ENCODE measurements at places on chromosomes 4 and X.

DNA sequence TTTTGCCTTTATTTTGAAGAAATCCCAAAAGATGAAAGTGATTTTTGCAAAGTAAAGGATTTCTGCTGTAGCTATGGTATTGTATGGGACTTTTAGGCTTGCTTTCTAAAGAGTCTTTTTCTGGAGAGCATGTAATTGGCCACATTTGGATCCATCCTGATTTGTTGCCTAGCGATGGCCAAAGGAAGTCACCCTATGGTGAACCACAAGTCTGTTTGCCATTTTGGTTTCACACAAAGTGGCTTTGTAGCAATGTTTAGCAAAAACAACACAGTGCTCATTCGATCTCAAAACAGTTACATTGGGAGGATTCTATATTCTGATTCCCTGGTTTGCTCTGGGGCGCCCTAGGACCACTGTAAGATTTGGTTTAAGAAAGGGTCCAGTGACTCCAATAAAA lies 44.1 kb upstream of the INTS6L start:
- DNase-seq: no peak

- no peak for DNase-seq
These were observed 714.2 kb upstream of the LCORL start for GRCh38 chr4:18735740-18736268.

DNA sequence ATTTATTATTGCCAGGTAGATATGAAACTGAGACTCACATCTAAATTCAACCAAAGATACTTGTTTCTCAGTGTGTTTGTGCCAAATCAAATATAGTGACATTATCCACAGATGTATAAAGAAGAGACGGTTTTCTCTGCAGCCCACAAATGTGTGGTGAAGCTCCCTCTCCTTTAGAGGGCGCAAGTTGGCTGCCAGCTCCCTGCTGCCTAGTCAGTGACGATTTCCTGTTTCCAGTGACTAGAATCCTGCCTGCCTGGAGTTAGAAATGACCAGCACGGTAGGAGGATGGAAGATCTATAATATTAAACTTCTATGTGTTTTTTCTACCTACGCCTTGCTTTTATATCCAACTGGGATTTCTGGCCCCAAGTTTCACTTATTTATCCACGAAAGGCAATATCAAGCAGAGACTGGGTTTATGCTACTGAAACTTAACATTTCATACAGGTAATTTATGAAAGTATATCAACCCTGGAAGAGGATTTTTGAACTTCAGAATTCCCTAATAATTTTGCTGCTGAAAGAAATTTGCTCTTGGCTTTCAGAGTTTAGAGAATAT lies 1793.7 kb upstream of the TENM3 start:
- no peak for DNase-seq

- DNase-seq: no peak
These were observed 52.6 kb upstream of the RBPJ start for GRCh38 chr4:26268246-26268645.

GRCh38 chrX:66076801-66077200 lies 36.9 kb upstream of the VSIG4 start:
- no peak for DNase-seq

GRCh38 chr4:182074810-182075209 lies 168.4 kb upstream of the TENM3 start:
- DNase-seq: no peak

DNA sequence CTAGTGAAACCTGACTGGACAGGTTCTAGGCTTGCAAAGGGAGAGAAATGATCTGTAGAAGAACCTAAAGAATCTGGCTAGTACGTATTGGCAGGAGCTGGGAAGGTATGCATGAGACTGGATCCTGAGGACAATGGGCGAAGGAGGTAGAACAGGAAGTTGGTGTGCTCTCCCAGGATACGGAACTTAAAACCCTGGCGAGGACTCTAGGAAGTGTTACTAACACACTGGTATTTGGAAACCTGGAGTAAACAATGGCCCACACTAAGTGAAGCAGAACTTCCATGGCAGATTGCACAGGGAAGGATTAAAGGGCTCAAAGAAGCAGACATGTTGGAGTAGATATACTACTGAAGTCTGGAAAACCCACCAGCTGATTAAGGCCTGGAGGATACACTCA lies 9.1 kb downstream of the SYN1 start:
- no peak for DNase-seq

GRCh38 chr4:105992641-105993305 lies 97.5 kb downstream of the NPNT start:
- no peak for DNase-seq

DNA sequence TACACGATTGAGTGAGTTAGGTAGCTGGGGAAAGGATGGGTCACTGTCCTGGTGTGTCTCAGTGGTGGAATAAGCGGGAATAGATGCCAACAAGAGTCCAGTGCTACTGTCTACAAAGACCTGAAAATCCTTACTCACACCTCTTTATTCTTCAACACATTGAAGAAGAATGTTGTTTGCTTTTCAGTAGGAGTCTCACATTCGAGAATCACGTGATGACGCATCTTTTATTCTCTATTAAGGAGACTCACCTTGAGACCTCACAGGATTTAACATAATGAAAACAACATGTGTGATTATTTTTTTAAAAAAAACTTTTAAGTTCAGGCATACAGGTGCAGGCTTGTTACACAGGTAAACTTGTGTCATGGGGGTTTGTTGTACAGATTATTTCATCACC lies 75.2 kb downstream of the CD38 start:
- DNase-seq: no peak

- no peak for DNase-seq
These were observed 428.8 kb downstream of the IL15 start for GRCh38 chr4:142065086-142065647.

- DNase-seq: no peak
These were observed 17.3 kb upstream of the TBC1D14 start for GRCh38 chr4:6892190-6892908.

- DNase-seq: no peak
These were observed 109.4 kb upstream of the MAP3K15 start for GRCh38 chrX:19624739-19625138.

GRCh38 chrX:39955625-39956024 lies 142.1 kb downstream of the BCOR start:
- no peak for DNase-seq

DNA sequence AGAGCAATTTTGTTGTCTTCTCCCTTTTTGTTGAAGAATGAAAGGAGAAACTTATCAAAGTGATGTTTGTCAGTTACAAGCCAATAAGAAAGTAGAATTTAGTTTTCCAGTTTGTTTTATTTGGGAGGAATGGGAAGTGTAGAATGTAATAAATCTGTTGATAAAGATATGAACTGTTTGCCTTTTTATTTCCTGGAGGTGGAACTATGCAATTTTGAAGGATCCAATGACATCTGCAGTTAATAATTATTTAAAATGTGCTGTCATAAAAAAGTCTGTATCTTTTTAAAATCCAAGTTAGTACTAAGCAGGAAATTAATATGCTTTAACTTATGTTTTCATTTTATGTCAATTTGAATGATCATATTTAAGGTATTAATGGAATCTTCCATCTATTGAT lies 44.9 kb downstream of the PF4 start:
- DNase-seq: no peak

GRCh38 chr4:171334549-171334948 lies 478.7 kb upstream of the GALNTL6 start:
- no peak for DNase-seq

DNA sequence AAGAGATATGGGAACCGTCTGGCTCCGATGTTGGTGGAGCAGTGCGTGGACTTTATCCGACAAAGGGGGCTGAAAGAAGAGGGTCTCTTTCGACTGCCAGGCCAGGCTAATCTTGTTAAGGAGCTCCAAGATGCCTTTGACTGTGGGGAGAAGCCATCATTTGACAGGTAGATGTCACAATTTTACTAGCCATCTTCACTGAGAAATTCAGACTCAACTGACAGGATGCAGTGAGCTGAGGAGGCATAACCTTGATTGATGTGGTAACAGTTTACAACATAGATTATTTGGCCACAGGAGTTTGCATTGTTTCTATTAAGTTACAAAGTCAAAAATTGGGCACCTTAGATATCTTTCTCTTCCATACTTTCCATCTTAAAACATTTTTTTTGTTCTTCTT lies 417.7 kb downstream of the MAPK10 start:
- no peak for DNase-seq

- DNase-seq: no peak
These were observed 5.1 kb upstream of the GABRQ start for GRCh38 chrX:152632445-152633097.

- DNase-seq: no peak
These were observed 12.8 kb downstream of the EREG start for GRCh38 chr4:74377714-74378113.

DNA sequence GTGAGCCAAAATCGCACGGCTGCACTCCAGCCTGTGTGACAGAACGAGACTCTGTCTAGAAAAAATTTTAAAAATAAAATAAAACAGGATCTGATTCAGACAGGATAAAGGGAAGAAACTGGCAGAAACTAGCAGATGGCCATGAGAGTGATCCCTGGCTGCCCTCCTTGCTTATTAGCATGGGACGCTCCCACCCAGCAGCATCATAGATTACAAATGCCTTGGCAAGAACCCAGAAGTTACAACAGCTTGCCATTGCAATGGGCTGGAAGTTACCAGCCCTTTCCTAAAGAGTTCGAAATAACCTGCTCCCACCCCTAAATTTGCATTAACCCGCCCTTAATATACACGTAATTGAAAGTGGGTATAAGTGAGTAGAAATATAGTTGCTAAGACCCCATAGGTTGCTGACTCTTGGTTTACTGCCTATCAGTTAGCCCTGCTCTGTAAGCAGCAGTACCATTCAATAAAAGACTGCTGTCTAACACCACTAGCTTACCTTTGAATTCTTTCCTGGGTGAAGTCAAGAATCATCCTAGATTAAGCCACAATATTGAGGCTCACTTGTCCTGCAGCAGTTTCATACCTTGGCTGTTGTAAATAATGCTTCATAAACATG lies 9.1 kb upstream of the XAGE2 start:
- DNase-seq: no peak

GRCh38 chrX:150873616-150874015 lies 24.9 kb downstream of the CD99L2 start:
- DNase-seq: no peak

DNA sequence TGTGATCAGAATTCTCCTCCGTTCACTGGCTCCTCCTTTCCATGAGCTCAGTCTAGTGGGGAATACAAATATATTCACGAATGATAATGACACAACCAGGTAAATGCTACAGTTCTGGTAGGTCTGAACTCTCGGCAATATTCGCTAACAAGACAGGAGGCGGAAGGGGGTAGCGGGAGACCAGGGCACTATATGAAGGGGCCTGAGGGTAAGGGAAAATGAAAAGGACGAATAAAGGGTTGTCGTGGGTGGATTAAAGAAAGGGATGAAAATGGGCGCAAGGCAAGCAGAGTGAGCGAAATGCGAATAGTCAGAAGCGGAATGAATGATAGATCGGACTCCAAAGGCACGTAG lies 743 bp downstream of the NKAP start:
- DNase-seq: no peak

DNA sequence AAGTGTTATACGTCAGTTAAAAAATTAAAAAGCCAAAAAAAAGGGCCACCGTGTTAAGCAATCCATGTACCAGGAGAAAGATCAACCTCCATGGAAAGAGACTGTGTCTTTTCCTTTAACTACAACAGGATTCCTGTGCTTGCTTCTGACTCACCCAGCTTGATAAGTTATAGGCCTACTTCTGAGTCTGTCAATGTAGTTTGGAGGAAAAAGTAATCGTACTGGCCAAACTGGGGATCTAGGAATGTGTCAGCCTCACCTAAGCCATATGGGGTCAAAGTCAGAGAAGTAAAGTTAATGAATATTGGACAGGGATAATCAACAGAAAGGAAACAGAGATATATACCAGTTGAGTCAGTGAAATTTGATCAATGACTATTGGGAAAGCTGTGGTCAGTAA lies 470.8 kb upstream of the SLIT2 start:
- no peak for DNase-seq

DNA sequence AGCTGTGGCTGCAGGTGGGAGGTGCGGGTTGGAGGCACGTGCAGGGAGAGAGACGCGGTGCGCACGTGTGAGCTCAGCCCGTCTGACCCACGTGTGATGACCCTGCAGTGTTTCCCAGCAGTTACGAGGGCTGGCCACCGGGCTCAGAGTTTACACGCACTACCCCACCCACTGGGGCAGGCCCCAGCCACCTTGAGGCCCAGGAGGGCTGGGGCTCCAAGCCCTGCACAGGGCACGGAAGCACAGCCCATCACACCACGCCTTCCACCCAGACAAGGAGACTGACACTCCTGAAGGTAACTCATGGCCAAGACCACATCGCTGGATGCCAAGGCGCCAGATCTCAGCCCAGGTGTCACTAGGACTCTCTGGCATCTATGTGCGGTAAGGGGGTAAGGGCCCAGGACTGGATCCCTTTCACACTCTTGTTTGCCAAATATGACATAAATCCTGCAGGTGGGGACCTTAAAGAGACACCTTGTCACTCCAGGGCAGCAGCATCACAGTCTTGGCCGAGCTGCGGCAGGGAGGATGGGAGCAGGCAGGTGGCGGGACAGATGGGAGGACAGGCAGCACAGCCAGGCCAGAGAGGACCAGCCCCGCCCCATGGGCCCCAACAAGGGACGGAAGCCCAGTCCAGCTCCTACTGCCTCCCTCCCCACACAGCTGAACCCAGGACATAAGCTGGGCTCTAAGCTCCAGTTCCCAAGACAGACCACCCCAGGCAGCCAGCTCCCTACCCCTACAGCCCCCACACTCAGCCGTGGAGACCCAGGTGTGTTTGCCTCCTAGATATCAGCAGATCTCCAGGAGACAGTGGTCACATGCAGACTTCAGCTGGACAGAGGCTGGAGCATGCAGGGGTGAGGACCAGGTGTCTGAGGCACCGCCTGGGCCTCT lies 56.8 kb downstream of the ZFYVE28 start:
- DNase-seq: no peak

DNA sequence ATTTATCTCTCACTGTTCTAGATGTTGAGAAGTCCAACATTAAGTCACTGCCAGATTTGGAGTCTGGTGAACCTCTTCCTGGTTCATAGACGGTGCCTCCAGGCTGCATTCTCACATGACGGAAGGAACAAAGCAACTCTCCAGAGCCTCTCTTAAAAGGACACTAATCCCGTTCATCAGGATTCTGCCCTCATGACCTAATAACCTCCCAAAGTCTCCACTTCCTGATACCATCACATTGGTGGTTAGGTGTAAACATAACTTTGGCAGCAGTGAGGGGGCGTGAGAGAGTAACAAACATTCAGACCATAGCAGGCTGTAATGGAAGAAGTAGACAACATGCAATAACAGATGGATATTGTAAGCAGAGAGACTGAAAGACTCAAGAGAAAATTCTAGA lies 388.6 kb downstream of the PDHA2 start:
- no peak for DNase-seq

GRCh38 chrX:31580726-31581125 lies 508.9 kb upstream of the FTHL17 start:
- DNase-seq: no peak

DNA sequence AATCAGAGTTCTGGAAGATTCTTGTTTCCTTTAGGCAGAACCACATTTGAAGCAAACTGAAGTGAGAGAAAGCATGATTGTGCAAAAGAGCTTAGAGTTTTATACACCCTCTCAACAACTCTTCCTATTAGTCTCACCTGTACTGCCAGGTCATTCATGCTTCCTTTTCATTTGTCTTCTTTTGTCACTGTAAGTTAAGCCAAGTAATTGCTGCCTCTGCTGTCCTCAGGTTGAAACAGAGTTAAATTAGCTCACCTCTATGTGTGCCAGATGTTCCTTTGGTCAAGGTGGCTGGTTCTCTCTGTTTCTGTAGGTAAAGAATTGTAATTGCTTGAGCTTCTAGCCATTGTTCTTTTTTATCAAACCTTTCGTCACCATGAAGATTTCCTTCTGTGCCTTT lies 41.1 kb upstream of the HPGD start:
- no peak for DNase-seq

GRCh38 chr4:55979562-55979961 lies 30.8 kb downstream of the CEP135 start:
- DNase-seq: no peak
